ENCODE measurements at places on chromosomes 2 and 18. TPM values are rescaled to one million over a fixed set of nuclear protein-coding genes. Genes with fewer than 3 reads are reported as not detected.

Gene BOK
- 27.7 TPM for total RNA-seq

Gene GKN2
- total RNA-seq, result 1.9 TPM

Gene AGXT
- not detected for total RNA-seq

Gene PFN4
- total RNA-seq, result 2.0 TPM

Gene RAB3GAP1
- total RNA-seq, result 23.1 TPM

Gene MEP1B
- 0.10 TPM for total RNA-seq

Gene C1QL2
- 0.48 TPM for total RNA-seq

Gene COLEC12
- total RNA-seq, result 0.06 TPM

Gene RAB27B
- total RNA-seq, result 11.1 TPM

Gene LDAH
- total RNA-seq, result 26.2 TPM
